ENCODE measurements at places on chromosomes 7 and 10. TPM values are rescaled to one million over a fixed set of nuclear protein-coding genes. Genes with fewer than 3 reads are reported as not detected.

DNA sequence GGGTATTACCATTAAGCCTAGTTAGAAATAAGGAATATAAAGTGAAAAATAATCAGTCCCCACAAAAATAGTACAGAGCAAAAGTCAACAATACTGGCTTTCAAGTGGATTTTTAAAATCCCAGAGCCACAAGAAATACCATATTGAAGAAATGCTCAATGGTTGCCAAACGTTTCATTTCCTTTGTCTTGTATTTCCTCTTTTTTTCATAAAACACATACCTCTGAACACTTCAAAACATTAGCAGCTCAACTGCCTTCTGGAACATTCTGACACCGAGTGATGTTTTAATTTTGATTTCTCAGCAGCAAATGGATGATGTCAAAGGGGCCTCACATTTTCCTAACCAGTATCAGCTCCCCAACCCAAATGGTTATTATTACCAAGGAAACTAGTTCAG lies 10.5 kb downstream of the NOD1 start:
- DNase-seq = peak; percentile 61
- H3K4me3 ChIP-seq = no peak overlapping the region
- no peak overlapping the region for H3K27ac ChIP-seq
- no peaks in the 10 kb centered on the region for H3K36me3 ChIP-seq
- H3K4me1 ChIP-seq = peaks cover 52% of the 10 kb centered on the region
- H3K27me3 ChIP-seq = no peaks in the 10 kb centered on the region

GRCh38 chr7:163971-164881 lies 28.1 kb upstream of the FAM20C start:
- H3K27me3 ChIP-seq = no peaks in the 10 kb centered on the region
- H3K4me1 ChIP-seq = no peaks in the 10 kb centered on the region
- no peak overlapping the region for H3K4me3 ChIP-seq
- no peaks in the 10 kb centered on the region for H3K36me3 ChIP-seq
- DNase-seq = no peak

The CRHR2 gene
- not detected for total RNA-seq

The CC2D2B gene
- 5.0 TPM for total RNA-seq

The TRPV6 gene
- total RNA-seq = 1.2 TPM

- no peaks in the 10 kb centered on the region for H3K27me3 ChIP-seq
- peaks cover 5% of the 10 kb centered on the region for H3K36me3 ChIP-seq
- H3K27ac ChIP-seq = no peak overlapping the region
These were observed 34.4 kb downstream of the PLEKHA8 start for GRCh38 chr7:30062587-30062986.

- H3K27me3 ChIP-seq = no peaks in the 10 kb centered on the region
- peaks cover 12% of the 10 kb centered on the region for H3K36me3 ChIP-seq
- DNase-seq = peak; percentile 90
- H3K4me3 ChIP-seq = no peak overlapping the region
- no peaks in the 10 kb centered on the region for H3K4me1 ChIP-seq
- no peak overlapping the region for H3K27ac ChIP-seq
These were observed 14.7 kb upstream of the MICALL2 start for GRCh38 chr7:1473864-1474512.
